ENCODE measurements at places on chromosomes 7 and 10.

GRCh38 chr10:120634659-120635058 is 177.6 kb downstream of the PLPP4 start:
- no peak for DNase-seq

DNA sequence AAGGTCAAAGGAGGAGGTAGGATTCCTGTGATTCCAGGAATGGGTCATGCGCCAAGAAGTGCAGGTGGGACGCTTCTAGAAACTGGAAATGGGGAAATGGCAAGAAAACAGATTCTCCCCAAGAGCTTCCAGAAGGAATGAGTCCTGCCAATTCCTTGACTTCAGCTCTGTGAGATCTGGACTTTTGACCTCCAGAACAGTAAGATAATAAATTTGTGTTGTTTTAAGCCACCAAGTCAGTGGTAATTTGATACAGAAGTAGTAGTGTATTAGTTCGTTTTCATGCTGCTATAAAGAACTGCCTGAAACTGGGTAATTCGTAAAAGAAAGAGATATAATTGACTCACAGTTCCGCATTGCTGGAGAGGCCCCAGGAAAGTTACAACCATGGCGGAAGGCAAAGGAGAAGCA is 178.6 kb upstream of the GALNT17 start:
- no peak for DNase-seq

DNA sequence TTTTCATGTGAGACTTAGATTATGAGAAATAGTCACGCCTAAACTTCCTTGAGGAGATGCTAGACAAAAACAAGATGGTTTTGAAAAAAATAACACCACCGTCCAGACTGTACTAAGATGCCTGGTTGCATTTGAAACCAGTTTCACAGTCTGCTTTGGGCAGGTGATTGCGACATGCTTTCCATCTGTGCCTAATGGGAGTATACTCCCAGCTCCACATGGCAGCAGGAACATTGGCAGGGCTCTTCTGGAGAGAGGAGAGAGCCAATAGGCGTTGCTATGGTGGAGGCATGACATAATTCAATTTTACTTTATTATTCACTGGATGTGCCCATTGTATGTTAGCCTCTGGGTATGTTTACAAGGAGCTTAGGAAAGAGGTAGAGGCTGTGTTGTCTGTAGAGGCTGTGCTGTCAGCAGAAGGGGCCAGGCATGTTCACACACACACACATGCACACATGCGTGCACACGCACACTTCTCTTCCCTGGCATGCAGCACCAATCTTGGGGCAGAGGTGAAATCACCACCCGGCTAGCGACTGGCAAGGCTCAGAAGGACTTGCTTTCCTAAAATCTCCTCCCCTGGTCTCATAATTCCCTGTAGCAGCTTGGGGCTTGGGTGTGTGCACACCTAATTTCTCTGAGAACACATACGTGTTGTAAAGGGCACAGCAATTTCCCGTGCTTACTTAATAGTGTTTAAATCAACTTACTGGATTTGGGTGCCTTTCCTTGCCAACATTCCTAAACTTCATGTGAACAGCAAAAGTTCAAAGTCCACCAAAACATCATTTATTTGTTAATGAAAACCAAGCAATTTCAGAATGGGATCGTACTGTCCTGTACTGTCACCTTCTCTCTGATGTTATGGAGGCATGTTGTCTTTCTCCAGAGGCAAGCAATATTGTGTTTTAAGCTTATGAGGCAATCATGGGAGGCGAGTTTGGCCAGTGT is 162.1 kb downstream of the TCF7L2 start:
- DNase-seq = no peak

DNA sequence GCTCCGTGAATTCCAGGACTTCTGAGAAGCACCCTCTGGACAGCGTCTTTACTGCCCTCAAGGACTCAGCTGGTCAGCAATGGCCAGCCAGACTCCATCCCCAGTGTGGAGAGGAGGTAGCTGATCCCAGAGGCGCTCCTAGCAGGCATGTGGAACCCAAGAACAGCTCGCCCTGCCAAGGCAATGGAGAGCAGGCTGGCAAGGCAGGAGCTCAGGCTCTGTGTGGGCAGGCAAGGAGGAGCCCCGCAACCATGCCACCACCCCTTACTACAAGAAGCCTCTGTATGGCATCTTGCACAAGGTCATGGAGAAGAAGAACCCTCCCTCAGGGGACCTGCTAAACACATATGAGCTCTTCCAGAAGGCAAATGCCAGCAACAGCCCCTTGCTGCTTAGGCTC is 34.4 kb upstream of the SGMS1 start:
- no peak for DNase-seq

DNA sequence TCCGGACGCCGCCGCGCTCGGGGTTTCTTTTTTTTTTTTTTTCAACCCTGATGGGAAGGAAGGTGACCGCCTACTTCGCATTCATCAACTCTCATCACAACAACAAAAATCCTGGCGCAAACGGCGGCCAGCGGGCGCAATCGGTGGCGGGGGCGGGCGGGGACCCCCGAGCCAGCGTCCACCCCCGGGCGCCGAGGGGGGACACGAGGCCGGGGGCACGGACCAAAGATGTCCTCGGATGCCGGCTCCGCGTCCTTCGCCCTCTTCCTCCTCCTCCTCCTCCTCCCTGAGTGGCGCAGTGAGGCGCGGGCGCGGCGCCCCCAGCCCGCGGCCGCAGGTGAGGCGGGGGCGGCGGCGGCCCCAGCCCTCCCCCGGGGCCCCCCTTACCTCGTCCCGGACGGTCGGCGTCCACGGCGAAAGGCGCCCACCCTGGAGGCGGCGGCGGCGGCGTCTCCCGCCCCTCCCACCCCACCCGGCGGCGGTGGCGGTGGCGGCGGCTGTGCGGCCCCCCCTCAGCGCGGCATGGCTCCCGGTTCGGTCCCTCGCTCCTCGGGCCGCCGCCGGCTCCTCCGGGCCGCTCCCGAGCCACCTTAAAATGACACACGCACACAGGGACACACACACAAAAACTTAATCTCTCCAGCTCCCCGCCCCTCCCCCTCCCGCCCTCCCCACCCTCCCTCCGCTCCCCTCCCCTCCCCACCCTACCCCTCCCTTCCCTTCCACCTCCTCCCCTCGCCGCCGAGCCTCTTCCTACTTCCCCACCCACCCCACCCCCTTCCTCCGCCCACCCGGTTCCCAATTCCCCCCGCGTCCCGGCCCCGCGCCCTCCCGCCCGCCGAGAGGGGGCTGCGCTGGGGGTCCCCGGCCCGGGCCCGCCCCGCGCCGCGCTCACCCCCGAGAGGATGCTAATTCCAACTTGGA is at the start of gene CTBP2:
TSS of gene CTBP2 (minus strand) at position 632 of the 924 bp plus-strand sequence.
- DNase-seq = no peak

- DNase-seq = no peak
These were observed 16.1 kb downstream of the DYDC2 start for GRCh38 chr10:80372675-80373074.

- no peak for DNase-seq
These were observed 315.5 kb downstream of the PTPRN2 start for GRCh38 chr7:158272091-158272490.

DNA sequence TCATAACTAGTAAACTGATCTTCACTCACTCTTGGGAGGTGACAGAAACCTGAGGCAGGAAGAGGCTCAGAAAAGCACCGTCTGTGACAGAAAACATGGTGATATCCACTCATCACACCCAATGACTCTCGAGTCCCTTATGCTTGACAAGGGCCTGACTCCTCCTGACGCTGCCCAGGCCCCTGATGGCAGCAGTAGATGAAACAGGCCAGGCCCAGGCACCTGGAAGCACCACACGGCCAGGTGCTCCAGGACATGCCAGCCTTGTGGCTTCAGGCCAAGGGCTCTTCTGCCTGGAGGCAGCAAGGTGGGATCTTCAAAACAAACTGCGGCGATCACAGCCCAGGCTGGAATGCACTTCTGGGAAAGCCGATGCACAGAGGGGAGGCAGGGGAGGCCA is 89.3 kb downstream of the MAD1L1 start:
- DNase-seq = no peak

GRCh38 chr10:58609532-58610150 is 97.0 kb downstream of the BICC1 start:
- no peak for DNase-seq

- DNase-seq = no peak
These were observed 499.7 kb upstream of the MKI67 start for GRCh38 chr10:128625926-128626325.

DNA sequence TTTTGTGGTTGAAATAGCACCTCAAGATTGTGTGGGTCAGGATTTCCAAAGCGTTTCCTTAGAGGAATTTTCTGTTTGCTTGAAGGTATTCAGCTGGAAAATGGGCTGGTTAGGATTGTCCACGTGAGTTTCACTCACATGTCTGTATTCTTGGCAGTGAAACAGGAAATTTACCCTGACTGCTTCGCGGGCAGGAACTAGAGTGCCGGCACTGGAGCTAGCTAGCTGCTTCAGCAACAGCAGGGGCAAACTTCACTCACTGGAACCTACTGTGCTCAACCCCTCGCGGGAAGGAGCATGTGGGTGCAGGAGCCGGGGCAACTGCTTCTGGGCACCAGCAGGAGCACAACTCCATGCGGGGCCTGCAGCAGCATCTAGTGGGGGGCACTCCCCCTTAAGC is 38.0 kb upstream of the RTKN2 start:
- peak; percentile 29 for DNase-seq

- no peak for DNase-seq
These were observed 53.0 kb downstream of the STEAP1B start for GRCh38 chr7:22447008-22447407.

DNA sequence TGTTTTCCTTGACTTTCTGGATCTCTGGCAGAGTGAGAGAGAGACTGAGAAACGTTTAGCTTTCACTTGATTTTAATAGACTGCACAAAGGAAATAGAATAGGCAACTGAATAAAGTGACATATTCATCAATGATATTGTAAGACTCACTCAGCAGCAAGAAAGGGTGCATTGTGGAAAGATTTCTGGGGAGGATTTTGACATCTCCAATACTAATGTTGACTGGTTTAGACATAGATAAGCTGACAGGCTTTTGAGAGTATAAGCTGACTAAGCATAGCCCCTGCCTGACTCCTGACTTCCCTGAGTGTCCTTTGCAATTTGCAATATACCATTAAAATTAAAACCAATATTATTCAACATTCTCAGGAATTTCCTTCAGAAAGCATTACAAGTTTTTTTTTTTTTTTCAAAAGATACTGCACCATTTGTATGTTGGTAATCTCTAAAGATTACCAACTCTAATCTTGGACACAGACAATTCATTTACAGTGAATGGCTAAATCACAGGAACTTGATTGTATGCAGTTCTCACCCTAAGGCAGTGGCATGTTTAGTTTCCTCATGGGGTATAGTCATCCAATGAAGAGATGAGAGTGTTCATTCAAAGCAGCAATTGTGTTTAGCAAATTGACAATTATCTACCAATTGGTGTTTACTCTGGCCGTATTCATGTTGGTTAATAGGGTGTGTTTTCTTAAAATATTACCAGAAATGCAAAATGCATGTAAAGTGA is 325.6 kb downstream of the SORCS3 start:
- no peak for DNase-seq

DNA sequence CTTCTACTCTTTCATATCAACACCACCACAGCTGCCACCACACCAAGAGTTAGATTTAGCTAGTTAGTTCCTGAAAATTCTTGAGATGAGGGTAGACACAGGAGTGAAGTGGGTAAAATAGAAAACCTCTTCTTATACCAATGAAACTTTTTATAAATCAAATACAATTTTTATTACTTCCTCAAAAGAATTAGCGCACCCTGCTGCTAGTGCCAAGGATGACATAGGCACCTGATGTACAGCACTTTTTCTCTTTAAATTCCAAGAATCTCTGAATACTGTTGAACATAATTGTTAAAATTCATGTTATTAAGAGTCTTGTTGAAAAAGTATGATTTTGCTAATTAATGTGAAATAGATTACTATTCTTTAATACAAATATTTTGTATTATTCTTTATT is 11.4 kb downstream of the ZWINT start:
- DNase-seq = no peak
